Activated T-cell treated with anti-CD3 and anti-CD28 coated beads, Interleukin-2, amount 50 U/mL, for 1 hour (primary cell): ENCODE measurements at places on chromosomes 7 and 10.

DNA sequence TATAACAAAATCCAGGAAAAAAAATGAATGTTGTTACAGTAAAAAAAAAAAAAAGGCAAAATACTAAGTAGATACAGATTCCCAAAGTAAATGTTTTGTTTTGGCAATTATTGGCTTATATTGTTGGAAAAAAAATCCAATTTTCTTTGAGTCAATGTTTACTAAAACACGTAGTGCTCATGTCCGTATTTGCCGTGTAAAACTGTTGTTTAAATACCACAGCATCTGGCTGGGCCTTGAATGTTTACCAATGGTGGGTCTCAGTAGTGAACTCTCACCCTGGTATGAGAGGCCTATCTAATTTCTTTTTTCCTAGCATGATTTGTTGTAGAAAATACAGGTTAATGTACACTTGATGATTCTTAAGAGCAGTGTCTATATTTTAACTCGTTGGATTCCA, 41.4 kb upstream of the SLC26A5 start:
- no peak for DNase-seq

- DNase-seq = no peak
These were observed 87.1 kb upstream of the STEAP1 start for GRCh38 chr7:90067171-90067570.

GRCh38 chr7:117008886-117009531, 55.7 kb downstream of the ST7 start:
- no peak for DNase-seq

- no peak for DNase-seq
These were observed 103.1 kb downstream of the PRKCQ start for GRCh38 chr10:6476989-6477388.

- DNase-seq = no peak
These were observed 26.6 kb downstream of the LCOR start for GRCh38 chr10:96858706-96859050.

DNA sequence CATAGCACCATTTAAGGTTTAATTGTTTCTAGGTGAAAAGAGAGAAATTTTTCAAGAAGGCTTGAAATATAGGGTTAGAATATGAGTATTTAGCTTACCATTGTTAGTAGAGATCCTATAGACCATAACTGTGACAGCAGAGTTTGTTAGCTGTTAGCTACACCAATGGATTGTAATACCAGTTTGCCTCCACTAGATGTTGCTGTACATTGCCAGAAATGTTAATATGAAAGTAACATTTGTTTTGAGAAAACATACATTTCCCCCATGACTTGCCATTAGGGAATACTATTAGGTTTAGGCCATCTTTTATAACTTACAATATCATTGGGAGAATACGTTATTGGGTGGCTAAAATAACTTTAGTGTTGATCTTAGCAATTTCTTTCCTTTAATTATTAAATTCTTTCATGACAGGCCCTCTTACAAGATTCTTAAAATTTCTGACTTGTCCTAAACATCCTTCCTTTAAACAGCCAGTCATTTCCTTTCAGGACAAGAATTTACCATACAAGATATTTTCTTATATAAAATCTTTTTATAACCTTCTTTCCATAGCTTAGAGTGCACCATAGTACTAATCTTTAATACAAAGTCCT, 39.5 kb downstream of the ZNF117 start:
- no peak for DNase-seq

- DNase-seq = no peak
These were observed 203.1 kb upstream of the AUTS2 start for GRCh38 chr7:69395061-69395714.

DNA sequence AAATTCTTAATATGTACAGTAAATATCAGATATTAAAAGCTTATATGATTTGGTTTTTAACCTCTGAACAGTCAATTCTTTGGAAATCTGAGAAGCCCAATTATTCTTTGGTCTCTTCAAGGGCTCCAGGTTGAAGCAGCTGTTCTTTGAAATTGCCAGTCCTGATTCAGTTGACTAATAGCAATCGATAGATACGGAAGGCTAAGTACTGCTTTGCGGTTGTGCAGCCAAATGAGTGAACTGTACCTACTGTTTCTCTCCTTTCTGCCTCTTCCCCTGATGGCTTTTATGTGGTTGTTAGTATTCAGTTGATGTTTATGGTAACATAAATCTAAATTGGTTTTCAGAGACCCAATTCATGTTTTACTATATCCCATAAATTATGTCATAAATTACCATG, 103.1 kb upstream of the RPA3 start:
- DNase-seq = no peak

- DNase-seq = no peak
These were observed 10.2 kb downstream of the CYREN start for GRCh38 chr7:135160098-135160857.

- no peak for DNase-seq
These were observed 92.6 kb upstream of the NPY start for GRCh38 chr7:24191362-24191761.

GRCh38 chr7:17854261-17855047, 85.8 kb downstream of the SNX13 start:
- DNase-seq = no peak

GRCh38 chr10:33241351-33241750, 93.1 kb downstream of the NRP1 start:
- no peak for DNase-seq
